Activated CD4-positive, CD25-positive, alpha-beta regulatory T cell (primary cell): ENCODE measurements at places on chromosomes 1 and 21.

DNA sequence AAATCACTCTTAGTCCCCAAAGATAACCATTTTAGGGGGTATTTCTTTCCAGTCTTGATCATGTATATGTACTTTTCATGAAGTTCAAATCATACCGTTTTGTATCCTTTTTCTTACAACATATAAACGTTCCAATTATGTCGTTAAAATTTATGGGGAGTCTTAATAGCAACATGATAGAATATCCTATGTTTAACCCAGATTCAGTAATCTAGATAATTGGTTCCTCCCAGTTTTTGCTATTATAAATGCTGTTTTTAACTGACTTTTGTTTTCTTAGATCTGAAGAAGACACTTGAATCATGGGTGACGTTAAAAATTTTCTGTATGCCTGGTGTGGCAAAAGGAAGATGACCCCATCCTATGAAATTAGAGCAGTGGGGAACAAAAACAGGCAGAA is 3.1 kb downstream of the DHX9 start:
- no peak for DNase-seq

GRCh38 chr21:44059710-44060109 is 47.5 kb upstream of the PWP2 start:
- DNase-seq = no peak

DNA sequence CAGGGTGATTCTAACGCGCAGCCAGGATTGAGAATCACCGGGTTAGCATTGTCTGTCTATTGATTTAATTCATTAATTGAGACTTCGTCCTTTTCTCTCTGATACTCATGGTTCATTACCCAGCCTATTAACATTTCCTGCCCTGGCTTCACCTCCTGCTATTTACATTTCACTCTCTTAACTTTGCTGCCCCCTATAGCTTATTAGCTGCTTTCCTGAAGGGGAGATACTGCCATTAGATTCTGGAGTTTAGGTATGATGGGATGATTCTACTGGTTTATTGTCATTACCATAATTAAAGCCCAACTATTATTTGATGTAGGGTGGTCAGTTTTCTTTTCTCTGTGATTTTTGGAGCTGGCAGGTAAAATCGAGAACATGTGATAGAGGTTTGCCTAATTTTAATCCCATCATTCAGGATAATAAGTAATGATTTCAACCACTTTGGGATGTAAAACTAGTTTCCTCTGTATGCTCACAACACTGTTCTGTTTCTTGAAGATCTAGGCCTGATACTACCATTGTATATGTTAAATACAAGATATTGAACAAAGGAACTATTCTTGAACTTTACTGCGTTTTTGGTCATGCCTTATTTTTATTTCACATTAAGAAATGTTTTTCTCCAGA is 6.4 kb downstream of the PPP2R5A start:
- DNase-seq = no peak

- no peak for DNase-seq
Measured at GRCh38 chr1:149986486-149987296, 23.8 kb downstream of the OTUD7B start.

- DNase-seq = no peak
Measured at GRCh38 chr1:47972864-47973432, 24.2 kb downstream of the TRABD2B start.

DNA sequence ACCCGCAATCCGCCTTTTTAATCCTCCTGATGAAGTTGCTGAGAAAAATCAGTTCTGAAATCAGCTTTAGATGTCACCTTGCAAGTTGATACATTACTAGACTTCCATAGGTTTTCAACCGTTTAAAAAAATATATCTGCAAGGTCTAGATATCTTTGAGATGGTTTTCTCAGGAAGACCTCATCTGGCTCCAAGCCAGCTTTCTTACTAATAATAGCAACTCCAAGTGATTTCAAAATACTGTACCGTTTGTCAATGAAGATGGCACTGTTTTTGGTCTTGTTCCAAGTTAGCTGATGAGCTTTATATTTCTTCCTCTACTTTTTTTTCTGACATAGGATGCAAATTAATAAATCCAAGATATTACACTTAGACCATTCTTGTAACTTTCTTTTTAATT is 40.3 kb downstream of the LRRC8C start:
- DNase-seq = no peak

DNA sequence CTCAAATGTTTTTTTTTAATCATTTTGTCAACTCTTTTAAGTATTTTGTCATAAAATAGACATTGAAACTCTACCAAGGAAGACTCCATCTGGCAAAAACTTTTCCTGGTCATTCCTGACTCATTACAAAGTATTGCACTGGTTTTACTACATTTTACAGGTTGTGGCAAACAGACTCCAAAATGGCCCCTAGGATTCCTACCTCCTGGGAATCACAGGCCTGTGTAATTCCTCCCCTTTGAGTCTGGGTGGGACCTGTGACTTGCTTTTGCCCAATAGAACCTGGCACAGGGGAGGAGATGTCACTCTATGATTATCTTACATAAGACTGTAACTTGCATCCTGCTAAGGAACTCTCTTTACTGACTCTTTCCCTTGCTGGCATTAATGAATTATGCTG is 123.6 kb upstream of the KCNJ6 start:
- no peak for DNase-seq

- no peak for DNase-seq
Measured at GRCh38 chr1:228920831-228921230, 185.6 kb downstream of the RHOU start.
